ENCODE measurements at places on chromosomes 6 and 20.

GRCh38 chr20:47220161-47220582 is 136.3 kb downstream of the ZMYND8 start:
- no peak for DNase-seq

GRCh38 chr6:38467566-38467965 is 172.2 kb downstream of the BTBD9 start:
- DNase-seq = no peak

DNA sequence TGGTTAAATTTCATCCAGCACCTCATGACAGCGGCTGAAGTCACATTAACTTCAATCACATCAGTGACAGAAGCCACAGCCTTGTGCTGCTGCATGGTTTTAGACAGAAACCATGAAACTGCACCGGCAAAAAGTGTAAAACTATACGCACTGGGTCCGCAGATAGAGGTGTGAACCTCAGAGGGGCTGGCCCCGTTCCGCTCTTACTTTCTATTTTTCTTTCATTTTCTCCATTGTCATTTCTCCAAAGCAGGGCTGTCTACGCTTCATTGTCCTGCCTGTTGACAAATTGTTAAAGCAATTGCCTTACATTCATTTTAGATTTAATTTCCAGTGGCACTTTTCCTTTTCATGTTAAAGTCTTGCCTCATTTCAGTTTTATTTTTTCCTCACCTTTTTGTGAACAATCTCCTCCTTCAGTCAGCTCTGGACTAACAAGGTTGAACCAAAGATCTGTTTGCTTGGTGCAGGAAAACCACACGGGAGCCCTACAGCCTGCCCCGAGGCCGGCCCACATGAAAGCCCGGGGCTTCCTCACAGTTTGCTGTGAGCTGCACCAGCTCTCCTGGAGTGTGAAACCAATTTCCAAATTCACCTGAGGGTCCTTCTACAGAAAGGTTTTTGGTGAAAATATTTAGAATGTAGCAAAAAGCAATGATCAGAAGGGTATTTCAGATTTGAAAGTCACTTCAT is 63.7 kb downstream of the PRR18 start:
- no peak for DNase-seq

GRCh38 chr20:20712004-20712473 is 405 bp downstream of the RALGAPA2 start:
- DNase-seq = no peak

DNA sequence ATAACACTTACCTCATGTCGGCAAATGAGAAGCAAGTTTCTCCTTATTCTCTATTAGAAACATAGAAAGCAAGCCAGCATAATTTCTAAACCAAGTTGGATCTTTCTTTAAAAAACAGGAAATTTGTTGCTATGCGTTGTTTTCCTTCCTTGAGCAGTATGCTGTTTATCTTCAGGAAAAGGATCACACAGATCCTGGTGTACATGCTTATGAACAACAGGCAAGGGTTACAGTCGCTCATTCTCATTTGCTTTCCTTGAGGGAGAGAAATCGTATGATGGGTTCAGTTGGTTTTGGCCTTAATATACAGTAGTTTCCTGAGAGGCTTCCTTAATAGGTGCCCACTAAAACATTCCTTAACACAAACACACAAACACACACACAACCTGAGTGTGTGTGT is 118.8 kb downstream of the FYN start:
- DNase-seq = no peak
